Uterus (tissue), 4 donors: ENCODE measurements at places on chromosomes 6 and 20.

DNA sequence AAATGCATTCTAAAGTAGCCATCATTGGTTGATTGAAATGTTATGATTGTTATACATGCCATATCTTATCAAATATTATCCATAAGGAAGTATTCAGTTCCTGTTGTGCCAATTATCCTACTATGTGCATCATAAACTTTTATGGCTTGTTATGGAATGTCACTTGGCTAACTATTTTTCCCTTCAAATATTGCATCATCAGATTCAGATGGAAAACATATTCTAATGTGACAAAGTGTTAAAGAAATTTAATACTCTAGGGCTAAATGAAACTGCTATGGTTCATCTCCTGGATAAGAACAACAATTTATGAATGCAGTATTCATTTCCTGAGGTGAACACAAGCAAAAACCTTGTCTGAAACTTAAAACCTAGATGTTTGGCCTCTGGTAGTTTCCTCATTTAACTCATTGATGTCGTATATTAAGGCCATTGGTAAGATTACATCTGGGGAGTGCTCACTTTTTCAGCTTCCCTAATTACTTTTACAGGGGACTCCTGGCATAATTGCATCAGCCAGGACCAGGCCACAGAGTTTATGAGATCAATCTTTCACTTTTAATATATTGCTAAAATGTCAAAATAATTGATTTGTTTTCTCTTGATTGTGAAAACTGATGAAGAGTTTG lies 134.9 kb upstream of the CEP162 start:
- no peak for DNase-seq

DNA sequence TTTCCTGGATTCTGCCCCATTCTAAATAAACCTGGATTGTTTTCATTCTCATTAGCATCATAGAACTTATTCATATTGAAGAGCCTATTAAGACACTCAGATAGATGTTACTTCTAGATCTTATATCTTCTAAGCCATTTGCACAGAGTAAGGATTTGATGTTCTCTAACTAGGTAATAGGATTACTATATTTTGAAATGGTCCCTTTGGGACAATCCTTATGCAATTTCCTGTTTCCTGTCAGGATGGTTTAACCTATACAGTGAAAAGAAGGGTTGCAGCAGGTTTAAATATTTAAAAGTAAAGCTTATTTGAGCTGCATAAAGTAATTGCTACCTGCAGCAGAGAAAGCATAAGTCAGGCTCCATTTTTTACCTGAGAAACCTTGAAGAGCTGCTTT lies 860.1 kb downstream of the TFAP2A start:
- no peak for DNase-seq

DNA sequence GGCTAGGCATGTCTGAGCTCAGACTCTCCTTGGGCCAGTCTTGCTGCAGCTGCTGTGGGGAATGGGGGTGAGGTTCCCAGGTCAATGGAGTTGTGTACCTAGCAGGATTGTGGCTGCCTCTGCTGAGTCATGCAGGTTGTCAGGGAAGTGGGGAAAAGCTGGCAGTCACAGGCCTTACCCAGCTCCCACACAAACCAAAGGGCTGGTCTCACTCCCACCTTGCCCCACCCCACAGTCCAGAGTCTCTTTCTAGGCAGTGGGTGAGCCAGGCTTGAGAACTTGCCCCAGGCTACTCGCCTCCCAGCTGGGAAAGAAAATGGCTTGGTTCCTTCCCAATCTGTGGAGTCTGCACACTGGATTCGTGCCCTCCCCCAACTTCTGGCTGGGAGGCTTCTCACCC lies 65.7 kb downstream of the SCP2D1 start:
- DNase-seq, result no peak

- no peak for DNase-seq
These were observed 54.7 kb downstream of the MRPL14 start for GRCh38 chr6:44072452-44072958.

GRCh38 chr6:142112451-142113061 lies 20.2 kb upstream of the GJE1 start:
- peak; percentile 50 for DNase-seq

DNA sequence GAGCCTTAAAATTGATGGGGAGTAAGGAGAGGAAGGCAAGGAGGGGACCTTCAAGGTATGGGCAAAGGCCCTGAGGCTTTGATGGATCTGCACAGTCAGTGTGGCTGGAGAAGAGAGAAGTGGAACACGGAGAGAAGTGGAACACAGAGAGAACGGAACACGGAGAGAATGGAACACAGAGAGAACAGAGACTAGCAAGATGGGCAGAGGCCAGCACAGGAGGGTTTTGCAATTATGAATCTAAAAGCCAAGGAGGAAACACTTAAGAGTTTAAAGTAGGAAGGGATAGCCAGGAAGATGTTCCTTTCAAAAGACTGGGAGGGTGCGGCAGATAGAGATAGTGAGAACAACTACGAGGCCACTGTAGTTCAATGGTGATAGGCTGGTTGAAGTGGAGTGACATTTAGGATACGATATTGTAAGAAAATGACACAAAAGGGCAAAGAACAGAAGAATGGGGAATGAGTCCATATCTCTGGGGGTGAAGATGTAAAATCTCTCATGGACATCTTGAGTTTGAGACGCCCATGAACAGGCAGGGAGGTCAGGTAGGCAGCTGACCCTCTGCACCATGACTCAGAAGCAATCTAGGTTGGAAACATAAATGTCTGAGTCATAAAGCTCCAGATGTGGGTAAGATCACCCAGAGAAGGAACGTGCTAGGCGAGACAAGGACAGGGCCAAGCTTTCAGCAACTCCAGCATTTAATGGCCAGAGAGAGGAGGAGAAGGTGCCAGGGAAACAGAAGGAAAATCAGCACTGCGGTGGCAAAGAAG lies 25.4 kb downstream of the ZMYND8 start:
- no peak for DNase-seq

DNA sequence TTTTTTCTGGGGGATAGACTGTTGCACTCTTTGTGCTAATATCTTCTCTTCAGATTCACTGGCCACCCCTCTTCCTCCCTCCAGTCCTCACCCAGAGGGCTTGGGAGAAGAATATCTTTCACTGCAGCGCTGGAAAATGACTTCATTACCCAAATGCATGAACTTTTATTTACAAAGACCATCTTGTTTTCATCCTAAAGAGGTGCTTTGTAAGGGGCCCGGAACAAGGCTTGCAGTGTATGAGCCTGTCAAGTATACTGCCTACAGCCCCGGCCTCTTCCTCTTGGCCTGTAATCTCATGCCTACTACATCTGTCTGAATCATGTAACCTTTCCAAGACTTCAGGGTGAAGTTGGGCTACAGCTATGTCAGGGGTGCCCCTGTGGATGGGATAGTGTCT lies 554 bp upstream of the LAMA4 start:
- DNase-seq, result no peak

- no peak for DNase-seq
These were observed 473.6 kb upstream of the AGPAT4 start for GRCh38 chr6:161747506-161747905.

GRCh38 chr20:60573003-60573680 lies 614.9 kb downstream of the CDH26 start:
- DNase-seq, result no peak

DNA sequence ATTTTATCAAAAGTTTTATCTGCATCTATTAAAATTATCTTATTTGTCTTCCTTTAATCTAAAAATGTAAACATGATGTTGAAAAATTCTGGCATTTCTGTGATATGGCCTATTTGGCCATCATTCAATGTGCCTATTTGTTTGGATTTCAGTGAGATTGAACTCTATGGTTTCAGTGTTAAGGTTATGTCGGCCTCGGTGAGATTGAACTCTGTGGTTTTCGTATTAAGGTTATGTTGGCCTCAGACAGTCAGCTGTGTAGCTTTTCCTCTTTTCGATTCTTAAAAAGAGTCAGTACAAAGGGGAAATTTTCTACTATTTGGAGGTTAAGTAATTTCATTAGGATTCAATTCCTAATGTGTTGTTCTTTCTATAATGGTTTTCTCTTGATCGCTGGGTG lies 320.6 kb downstream of the PACRG start:
- DNase-seq, result no peak

GRCh38 chr6:17278289-17279063 lies 2.7 kb upstream of the RBM24 start:
- no peak for DNase-seq

DNA sequence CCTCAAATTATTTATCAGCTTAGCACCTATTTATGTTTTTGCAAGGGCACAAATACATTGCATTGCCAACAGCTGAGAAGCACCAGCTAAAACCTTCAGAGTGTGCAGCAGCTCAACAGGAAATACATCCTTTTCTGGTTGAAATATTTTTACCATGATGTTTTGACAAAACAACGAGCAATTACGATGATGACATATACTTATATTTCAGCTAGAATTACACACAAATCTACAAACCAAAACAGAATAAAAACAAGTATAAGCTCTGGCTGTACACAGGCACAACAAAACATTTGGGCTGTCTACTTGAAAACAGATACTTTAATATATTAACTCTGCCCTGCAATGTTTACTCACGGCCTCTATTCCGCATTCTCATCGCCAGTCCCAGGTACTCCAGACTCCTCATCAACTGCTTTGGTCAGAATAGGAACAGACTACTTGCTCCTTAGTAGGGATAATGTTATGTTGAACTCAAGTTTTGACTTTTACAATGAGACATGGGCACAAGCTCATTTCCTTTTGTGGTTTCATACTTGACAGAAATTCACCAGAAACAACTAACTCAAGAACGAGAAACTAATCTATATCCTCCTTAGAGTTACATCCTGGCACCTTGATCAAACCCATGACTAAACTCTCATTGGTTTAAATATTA lies 377.6 kb downstream of the ESR1 start:
- no peak for DNase-seq

- DNase-seq, result no peak
These were observed 60.9 kb downstream of the EPHA7 start for GRCh38 chr6:93358435-93358834.

GRCh38 chr6:27791182-27791943 lies 120.8 kb downstream of the OR2B2 start:
- DNase-seq, result peak; percentile 80

DNA sequence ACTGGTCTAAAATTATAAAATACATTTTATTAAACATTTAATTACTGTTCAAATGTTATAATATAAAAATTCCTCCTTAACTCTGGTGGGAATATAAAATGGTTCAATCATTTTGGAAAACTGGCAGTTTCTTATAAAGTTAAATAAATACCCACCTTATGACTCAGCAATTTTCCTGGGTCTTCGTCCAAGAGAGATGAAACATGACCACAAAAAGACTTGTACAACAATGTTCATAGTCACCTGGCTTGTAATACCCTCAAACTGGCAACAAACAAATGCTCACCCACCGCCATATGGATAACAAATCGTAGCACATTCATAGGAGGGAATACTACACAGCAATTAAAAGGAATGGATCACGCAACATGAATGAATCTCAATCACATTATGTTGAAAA lies 66.0 kb upstream of the RIN2 start:
- DNase-seq, result no peak

GRCh38 chr6:21767891-21768648 lies 174.5 kb downstream of the SOX4 start:
- no peak for DNase-seq

DNA sequence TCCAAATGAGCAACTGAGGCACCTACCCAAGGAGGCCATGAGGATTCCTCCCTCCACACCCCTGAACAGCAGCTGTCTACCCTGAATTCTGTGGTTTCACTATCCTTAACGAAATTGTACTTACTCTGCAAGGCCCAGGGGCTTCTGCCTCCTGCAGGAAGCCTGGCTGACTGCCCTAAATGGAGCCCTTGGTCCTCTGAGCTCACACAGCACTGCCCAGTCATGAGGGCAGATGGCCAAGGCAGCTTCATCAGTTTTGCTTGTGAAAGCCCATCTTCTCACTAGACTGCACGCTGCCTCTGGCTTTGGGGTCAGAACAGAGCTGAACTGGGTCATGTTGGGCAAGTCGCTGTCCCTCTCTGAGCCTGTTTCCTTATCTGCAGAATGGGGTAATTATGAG lies 26.4 kb upstream of the SIRPA start:
- no peak for DNase-seq

- DNase-seq, result no peak
These were observed 3.2 kb downstream of the IRF4 start for GRCh38 chr6:394641-395289.

DNA sequence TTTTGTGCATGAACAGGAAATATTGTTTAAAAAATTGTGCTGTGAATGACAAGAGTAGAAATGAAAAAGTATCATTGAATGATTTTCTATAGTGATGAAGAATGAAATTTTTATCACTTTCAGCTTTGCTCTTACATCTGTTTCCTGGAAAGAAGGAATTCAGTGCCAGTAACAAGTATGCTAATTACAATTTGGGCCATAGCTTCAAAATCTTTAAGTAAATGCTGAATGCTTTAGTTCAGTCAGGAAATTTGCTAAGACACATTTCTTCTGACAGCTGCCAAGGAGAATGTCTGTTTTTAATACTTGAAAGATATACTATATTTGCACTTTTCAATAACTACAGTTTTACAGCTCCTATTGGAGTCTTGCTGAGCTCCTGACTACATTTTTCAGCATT lies 203.7 kb upstream of the RSPO3 start:
- DNase-seq, result no peak

- no peak for DNase-seq
These were observed at the start of gene GID8 for GRCh38 chr20:62938105-62938888. TSS of gene GID8 (plus strand) at chr20:62938147. CDS start at chr20:62941503, 3,356 bp downstream.

GRCh38 chr6:5814901-5815300 lies 191.8 kb downstream of the NRN1 start:
- no peak for DNase-seq

DNA sequence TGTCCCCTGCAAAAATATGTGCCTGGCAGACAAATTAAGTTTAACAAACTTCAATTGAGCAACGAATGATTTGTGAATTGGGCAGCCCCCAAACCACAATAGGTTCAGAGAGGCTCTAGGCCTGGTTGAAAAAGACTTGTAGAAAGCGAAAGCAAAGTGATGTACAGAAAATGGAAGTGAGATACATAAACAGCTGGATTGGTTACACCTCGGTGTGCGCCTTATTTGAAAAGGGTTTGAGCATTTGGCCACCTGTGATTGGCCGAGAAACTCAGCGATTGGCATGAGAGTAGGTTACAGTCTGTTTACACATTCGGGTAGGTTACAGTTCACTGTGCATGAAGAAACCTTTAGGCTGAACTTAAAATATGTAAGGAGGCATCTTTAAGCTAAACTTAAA lies 136.9 kb downstream of the CD83 start:
- no peak for DNase-seq

- DNase-seq, result no peak
These were observed 7.6 kb downstream of the HLA-A start for GRCh38 chr6:29949934-29950333.

- DNase-seq, result no peak
These were observed 80.1 kb upstream of the HDAC2 start for GRCh38 chr6:114051031-114051430.

GRCh38 chr20:22630701-22631100 lies 46.3 kb upstream of the FOXA2 start:
- no peak for DNase-seq

GRCh38 chr20:10909803-10910202 lies 236.0 kb upstream of the JAG1 start:
- DNase-seq, result no peak

DNA sequence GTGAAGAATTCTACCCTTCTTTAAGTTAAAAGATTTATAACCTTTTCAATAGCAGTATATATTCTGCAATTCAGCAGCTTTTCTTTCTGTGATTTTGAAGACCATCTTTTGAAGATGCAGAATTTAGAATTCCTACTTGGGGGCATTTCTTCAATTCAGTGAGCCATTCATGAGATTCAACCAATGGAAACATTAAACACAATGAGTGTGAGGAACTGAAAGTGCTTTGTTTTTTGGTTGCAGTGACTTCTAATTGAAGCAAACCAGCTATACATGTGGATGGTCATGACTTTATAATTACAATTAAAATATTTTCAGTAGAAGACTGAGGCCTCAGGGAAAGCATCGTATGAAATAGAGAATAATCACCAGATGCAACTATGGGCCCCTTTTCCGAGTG lies 108.3 kb downstream of the CARMIL1 start:
- no peak for DNase-seq

GRCh38 chr20:46132705-46133120 lies 14.6 kb downstream of the CD40 start:
- peak; percentile 65 for DNase-seq
